Mucosa of gallbladder (tissue), 1 donor: ENCODE measurements at places on chromosomes 16 and 17.

- no peak for DNase-seq
These were observed 3.5 kb downstream of the CTNS start for GRCh38 chr17:3639981-3640596.

- DNase-seq: no peak
These were observed 17.7 kb downstream of the GRB2 start for GRCh38 chr17:75387771-75388170.

- DNase-seq: no peak
These were observed 28.5 kb upstream of the MAF start for GRCh38 chr16:79628988-79629387.

GRCh38 chr16:78768718-78769117 lies 669.3 kb downstream of the WWOX start:
- no peak for DNase-seq

DNA sequence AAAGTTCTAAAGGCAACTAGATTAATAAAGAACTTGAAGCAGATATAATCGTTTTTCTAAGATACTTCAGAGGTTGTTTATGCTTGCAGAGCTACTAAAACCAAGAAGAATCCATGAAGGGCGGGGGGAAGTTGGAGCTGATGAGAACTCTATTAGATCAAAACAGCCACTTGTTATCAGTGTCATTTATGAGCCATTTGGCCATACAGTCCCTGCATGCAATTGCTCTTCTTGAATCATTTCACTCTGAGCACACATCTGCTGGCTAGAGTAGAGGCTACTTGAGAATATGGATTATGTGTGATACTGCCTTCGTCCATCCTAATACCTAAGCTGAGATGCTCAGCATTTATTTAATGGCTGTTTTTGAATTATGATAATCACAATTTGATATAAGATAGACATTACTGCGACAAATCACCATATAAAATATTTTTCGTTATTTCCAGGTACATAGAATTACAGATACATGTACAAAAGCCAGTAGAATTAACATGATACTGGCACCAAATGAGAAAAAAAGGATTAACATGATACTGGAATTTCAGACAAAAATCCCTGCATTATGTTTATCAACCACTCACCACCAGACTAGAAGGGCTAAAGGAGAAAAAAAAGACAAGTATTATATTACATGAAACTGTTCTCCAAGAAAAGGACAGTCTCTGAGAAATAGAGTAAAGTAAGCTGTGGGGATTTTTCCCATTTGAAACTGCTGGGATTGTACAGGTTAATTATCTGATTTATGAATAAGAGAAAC lies 64.5 kb downstream of the TEX2 start:
- DNase-seq: no peak
